ENCODE measurements at places on chromosomes 5 and 9. TPM values are rescaled to one million over a fixed set of nuclear protein-coding genes. Genes with fewer than 3 reads are reported as not detected.
A peak's percentile ranks its signal among the peaks of the same experiment; 100 is the strongest.

The MORN5 gene
- not detected for total RNA-seq

GRCh38 chr9:130638284-130639123 lies 25.9 kb upstream of the PRDM12 start:
- DNase-seq: no peak

DNA sequence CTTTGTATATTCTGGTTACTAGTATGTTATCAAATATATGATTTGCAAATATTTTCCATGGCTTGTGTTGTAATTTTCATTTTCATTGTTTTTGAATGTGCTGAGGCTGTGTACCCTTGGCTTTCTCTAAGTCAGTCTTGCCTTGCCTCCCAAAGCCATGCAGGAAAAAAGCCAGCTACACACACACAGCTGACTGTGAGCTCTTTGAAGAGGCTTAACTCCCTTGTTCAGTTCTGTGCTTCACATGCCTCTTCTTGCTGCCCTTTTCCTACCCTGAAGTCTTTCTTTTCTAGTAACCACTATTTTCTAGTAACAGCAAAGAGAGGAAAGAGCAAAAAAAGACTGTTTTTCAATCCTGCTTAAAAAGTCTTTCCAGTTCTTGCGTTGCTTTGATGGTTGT lies 53.9 kb downstream of the KCNN2 start:
- no peak for DNase-seq

DNA sequence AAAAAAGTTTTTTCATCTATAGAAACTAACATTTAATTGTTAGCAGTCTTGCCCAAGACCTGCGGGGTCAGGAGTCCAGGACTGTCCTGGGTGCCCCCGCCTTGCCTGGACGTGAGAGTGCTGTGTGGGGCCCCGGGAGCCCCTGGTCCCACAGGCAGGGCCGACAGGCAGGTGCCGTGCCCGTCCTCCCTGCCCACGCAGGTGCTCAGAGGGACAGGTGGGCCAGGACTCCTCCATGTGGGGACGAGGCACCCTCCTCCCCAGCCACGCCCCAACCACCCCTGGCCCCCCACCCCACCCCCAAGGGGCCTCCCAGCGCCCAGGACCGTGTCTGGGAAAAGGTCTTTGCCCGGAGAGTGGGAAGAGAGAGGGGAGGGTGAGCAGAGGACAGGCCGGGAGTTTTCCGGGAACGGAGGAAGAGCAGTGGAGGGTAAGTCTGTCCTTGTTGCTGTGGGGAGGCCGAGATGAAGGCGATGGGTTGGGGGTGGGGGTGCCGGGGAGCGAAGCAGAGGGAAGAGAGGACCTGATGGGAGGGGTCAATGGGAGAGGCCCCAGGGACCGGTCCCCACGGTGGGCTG lies 2.7 kb upstream of the LCN12 start:
- no peak for DNase-seq

The THG1L gene
- 24.9 TPM for total RNA-seq

DNA sequence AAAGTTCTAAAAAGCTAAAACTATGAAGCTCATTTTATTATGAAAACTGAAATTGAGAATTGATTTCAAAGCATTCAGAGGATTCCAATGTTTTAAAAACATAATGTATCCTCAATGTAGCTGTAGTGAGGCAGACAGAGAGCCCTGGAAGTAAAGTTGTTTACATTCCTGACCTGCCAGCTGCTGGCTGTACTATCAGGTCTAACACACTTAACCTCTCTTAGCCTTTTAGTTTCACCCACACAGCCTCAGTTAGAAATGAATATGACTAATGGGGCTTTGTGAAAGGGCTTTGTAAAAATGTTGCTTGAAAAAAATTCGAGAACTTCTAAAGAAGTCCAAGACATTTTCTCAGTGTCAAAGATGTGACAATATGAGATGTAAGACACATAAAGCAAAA lies 122.6 kb downstream of the FBXL17 start:
- DNase-seq: no peak

The HTR1A gene
- not detected for total RNA-seq

DNA sequence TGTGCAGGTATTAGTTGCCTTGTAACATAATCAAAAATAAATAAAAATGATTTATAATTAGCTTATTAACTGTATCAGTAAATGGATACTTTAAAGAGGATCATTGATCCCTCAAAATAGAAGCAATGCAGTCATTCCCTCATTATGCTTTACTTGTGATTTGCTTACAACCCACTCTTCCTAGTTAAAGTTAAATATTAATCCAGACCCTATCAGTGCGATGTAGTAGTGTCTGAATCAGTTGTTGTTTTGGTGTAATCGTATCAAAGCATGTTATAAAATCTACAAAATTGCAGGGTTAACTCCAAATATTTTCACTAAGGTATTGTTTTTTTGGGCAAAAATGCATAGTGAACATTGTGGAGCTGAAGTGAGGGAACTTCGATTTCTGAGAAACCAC lies 17.6 kb downstream of the TENT4A start:
- no peak for DNase-seq

The EPB41L4B gene
- total RNA-seq: 0.34 TPM

- no peak for DNase-seq
These were observed 44.1 kb upstream of the IL17B start for GRCh38 chr5:149423049-149423793.

GRCh38 chr5:100762108-100762507 lies 141.0 kb downstream of the ST8SIA4 start:
- DNase-seq: no peak

The TMEM8B gene
- 3.4 TPM for total RNA-seq

DNA sequence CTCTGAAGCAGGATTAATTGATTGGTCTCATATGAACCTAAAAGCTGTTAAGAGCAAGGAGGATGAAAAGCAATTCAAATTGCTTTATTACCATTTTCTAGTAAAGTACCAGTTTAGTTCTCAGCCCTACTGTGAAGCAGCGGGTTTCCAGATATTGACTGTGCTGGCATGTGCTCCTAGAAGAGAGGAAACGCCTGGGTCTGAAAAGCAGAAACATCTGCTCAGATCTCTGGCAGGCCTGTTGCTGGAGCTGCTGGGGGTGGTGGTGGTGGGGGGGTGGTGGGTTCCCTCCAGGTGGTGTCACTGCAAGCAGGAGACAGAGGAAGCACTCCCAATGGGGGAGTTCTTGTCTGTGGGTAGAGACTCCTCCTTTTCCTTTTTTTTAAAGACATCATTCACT lies 105.5 kb upstream of the ZNF462 start:
- no peak for DNase-seq

DNA sequence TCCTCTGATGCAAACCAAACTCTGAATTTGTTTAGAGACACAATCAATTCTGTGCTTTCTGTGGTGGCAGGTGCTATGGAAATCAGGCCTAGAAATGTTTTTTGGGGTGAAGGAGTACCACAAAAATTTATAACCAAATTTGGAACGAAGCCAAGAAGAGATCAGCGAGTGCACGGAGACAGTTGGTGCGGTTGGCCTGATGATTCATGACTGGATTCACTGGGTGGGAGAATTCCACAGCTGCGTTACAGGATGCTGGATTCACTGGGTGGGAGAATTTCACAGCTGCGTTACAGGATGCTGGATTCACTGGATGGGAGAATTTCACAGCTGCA lies 135.6 kb upstream of the IRX4 start:
- DNase-seq: no peak

- DNase-seq: peak; percentile 70
These were observed 64.0 kb upstream of the FYB1 start for GRCh38 chr5:39283231-39283818.

- no peak for DNase-seq
These were observed 387.3 kb downstream of the YTHDC2 start for GRCh38 chr5:113900816-113901215.

- no peak for DNase-seq
These were observed 10.1 kb downstream of the ABCA2 start for GRCh38 chr9:137017791-137018497.

DNA sequence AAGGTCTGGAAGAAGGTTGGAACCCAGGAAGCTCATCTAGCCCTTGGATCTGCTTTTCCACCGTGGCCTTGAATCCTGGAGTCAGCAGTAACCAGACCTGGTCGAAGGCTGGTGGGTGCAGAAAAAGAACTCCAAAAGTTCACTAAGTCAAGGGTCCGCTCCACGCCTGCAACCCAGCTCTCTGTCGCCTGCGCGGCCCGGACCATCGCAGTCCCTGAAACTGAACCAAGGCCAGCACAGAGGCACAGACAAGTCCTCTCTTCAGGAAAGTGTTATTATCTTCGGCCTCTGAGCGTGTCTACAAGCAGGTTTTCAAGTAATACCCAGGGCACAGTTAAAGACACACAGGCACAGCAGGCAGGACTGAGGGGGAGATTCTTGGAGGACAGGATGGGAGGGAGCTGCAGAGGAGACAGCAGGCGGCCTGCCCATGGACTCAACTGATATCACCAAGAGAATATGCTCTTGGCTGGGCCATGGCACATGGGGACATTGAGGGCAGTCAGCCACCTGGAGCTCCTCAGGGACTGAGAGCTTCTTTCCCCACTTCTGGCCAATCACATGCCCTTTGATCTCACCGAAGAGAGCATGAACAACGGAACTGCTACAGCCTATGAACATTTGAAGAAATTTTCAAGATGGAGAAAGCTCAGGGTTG lies 45.8 kb upstream of the SEMA4D start:
- DNase-seq: no peak

GRCh38 chr5:115962239-115962564 lies at the start of gene LVRN:
Gene LVRN (plus strand): TSS chr5:115962475. CDS start chr5:115962618, 143 bp downstream.
- DNase-seq: no peak

DNA sequence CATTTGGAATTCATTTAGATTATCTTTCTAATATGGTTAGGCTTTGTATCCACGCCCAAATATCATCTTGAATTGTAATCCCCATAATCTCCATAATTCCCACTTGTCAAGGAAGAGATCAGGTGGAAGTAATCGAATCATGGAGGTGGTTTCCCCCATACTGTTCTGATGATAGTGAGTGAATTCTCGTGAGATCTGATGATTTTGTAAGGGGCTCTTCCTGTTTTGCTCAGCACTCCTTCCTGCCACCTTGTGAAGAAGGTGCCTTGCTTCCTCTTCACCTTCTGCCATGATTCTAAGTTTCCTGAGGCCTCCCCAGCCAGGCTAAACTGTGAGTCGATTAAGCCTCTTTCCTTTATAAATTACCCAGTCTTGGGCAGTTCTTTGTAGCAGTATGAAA lies 527.5 kb upstream of the ARRDC3 start:
- DNase-seq: no peak

DNA sequence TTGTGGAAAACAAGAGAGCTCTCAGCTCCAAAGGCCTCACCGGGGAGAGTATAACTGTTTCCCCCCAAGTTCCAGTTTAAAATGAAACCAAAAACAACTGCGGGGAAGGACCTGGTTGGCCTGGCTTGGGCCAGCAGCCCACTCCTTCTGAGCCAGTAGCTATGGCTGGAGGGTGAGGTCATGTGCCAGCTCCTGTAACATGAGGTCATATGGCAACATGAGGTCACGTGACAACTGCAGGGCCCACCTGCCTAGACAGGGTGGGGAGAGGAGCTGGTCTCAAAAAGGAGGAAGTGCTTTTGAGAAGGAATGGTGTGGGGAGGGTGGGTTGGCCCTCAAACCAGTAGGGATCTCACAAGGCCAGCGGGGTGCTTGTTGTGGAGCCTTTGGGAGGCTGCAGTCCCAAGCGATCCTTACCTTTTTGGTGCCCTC lies 29.3 kb upstream of the CRB2 start:
- DNase-seq: peak; percentile 31

DNA sequence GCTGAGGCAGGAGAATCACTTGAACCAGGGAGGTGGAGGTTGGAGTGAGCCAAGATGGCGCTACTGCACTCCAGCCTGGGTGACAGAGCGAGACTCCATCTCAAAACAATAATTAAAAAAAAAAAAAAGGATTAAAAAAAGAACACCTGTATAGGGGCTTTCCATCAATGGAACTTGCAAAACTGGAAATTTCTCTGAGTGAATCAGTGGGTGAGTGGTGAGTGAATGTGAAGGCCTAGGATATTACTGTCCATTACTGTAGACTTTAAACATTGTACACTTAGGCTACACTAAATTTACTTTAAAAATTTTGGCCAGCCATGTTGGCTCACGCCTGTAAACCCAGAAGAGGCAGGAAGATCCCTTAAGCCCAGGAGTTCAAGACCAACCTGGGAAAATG lies 5.7 kb upstream of the RARS1 start:
- DNase-seq: no peak

DNA sequence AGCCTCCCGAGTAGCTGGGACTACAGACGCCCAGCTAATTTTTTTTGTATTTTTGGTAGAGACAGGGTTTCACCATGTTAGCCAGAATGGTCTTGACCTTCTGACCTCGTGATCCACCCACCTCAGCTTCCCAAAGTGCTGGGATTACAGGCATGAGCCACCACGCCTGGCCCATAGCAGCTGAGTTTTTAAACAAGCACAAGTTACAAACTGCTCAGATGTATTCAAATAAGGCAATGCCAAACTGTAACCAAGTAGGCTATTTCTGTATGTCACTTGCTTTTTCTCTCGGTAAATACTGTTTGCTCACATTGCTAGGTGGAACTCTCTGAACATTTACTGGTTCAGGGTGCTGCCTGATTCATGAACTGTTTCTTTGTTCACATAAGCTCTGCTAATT lies 799.3 kb upstream of the NUDT12 start:
- no peak for DNase-seq

- no peak for DNase-seq
These were observed 13.0 kb downstream of the STOM start for GRCh38 chr9:121357011-121357410.

- no peak for DNase-seq
These were observed 86.6 kb downstream of the FEM1C start for GRCh38 chr5:115458003-115458409.

GRCh38 chr5:61941637-61942036 lies 364.4 kb upstream of the KIF2A start:
- DNase-seq: no peak

DNA sequence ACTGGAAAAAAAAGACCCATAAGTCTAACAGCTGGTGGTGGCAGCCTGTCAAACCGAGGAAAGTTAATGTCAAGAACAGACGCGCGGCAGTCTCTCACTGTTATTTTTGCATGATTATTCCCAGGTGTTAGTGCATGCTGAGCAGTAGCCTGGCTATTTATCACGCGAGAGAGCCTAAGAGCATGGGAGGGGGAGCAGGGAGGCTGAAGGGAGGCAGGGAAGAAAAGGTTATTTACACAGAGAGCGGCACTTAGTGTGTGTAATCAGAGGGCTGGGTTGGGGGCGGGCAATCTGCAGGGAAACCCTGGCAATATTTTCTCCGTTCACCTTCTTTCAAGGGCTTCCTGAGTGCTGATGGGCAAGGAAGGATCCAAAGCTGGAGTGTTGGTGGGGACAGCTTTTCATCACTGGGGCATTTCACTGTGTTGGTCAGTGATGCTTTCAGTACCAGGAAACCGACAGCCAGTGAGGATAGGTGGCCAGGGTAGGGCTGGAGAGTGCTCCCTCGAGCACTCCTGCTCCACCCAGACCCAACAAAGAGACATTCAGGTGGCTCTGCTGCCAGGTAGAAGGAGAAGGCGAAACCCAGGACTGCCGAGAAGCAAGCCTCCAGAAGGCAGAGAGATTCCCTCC lies 39.6 kb downstream of the ZNF608 start:
- no peak for DNase-seq

GRCh38 chr5:142780871-142781270 lies 10.7 kb downstream of the ARHGAP26 start:
- no peak for DNase-seq

GRCh38 chr9:5650356-5651105 lies 21.6 kb downstream of the RIC1 start:
- DNase-seq: no peak
